ENCODE measurements at places on chromosomes 2 and 18. TPM values are rescaled to one million over a fixed set of nuclear protein-coding genes. Genes with fewer than 3 reads are reported as not detected.

DTNA gene
- not detected for polyA plus RNA-seq

ANKRD30BL gene
- polyA plus RNA-seq = not detected

LRRTM1 gene
- polyA plus RNA-seq = not detected

SERPINB10 gene
- not detected for polyA plus RNA-seq

CHRNG gene
- polyA plus RNA-seq = not detected

Measured in CD8-positive, alpha-beta memory T cell (primary cell).